ENCODE measurements at places on chromosomes 4 and X. TPM values are rescaled to one million over a fixed set of nuclear protein-coding genes. Genes with fewer than 3 reads are reported as not detected.

GRCh38 chr4:77177199-77177598 lies 20.2 kb downstream of the CCNG2 start:
- no peak for DNase-seq

- DNase-seq, result peak; percentile 13
Measured at GRCh38 chr4:10983268-10983667, 298.7 kb upstream of the CLNK start.

Gene ZMAT1
- total RNA-seq, result 0.13 TPM

DNA sequence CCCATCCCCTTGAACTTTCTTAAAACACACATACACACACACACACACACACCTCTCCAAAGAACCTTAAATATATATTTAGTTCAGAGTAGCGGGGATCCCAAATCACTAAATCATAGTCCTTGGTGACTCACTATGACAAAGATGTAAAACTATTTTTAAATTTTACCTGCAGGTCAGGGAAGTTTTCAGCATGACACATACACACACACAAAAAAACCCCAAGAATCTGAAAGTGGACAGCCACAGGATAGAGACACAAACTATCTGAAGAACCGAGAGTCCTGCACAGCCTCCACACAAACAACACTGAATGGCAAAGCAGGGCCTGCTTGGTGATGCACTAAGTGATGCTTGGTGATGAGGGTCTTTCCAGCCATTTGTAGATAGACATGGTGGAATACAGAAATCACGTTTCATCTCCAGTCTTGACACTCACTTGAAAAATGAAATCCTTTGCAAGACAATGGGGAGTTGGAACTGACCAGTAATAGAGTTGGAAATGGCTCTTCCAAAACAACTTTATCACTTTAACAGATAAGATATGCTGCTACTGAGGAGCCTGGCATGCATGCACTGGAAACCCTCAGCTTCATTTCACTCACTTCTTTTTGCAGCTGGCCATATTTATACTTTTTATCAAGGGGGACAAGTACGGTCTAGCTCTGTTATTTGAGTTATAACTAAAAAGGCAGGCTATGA lies 307.3 kb downstream of the RAPGEF2 start:
- DNase-seq, result no peak

Gene HSFX2
- total RNA-seq, result 0.70 TPM

Gene EMCN
- not detected for total RNA-seq

GRCh38 chr4:76626686-76627465 lies 191.8 kb downstream of the SHROOM3 start:
- no peak for DNase-seq

Gene XG
- not detected for total RNA-seq

- DNase-seq, result no peak
Measured at GRCh38 chr4:74206088-74206825, 48.3 kb downstream of the MTHFD2L start.

- DNase-seq, result no peak
Measured at GRCh38 chr4:109301651-109302360, 652 bp downstream of the COL25A1 start.

Gene ANOS1
- not detected for total RNA-seq

Gene SLC9A7
- total RNA-seq, result 26.9 TPM

DNA sequence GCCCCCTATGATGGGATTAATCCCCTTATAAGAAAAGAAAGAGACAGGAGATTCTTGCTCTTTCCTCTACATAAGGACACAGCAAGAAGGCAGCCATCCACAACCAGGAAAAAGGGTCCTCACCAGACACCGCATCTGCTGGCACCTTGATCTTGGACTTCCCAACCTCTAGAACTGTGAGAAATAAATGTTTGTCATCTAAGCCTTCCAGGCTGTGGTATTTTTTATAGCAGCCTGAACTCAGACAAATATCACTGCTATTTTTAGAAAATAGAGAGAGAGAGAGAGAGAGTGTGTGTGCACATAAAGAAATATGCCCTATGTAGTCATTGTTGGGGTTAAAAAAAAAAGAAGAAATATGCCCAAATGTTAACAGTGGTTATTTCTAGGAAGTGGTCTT lies 104.2 kb downstream of the PAPSS1 start:
- DNase-seq, result no peak

Gene FAM120C
- 8.7 TPM for total RNA-seq

Gene RAB41
- not detected for total RNA-seq

- DNase-seq, result no peak
Measured at GRCh38 chr4:77229433-77229832, 72.4 kb downstream of the CCNG2 start.
